Stimulated activated memory B cell treated with anti-CD40 and anti-IgM and Interleukin-4, amounts not matched to agents 10 μg/mL and 1 μg/mL and 100 μg/mL, for 72 hours (primary cell): ENCODE measurements at places on chromosomes 2 and 18.

DNA sequence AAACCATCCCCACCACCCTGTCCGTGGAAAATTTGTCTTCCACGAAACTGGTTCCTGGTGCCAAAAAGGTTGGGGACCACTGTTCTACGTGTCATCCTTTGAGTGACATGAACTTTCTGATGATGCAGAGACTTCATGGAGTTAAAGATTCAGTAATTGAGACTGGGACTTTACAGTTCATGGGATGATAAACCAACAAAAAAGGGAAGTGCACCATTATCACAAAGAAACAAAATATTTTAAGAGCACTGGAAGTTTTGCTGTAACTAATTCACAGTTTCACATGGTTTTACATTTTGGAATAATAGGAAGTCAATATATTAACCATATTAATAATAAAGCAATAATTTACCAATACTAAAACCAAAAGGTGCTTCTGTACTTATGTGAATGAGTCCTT, 126.8 kb downstream of the AQP4 start:
- ATAC-seq, result no peak

- peak; percentile 53 for ATAC-seq
Observed at GRCh38 chr2:233593201-233593600, 24.2 kb upstream of the UGT1A8 start.

DNA sequence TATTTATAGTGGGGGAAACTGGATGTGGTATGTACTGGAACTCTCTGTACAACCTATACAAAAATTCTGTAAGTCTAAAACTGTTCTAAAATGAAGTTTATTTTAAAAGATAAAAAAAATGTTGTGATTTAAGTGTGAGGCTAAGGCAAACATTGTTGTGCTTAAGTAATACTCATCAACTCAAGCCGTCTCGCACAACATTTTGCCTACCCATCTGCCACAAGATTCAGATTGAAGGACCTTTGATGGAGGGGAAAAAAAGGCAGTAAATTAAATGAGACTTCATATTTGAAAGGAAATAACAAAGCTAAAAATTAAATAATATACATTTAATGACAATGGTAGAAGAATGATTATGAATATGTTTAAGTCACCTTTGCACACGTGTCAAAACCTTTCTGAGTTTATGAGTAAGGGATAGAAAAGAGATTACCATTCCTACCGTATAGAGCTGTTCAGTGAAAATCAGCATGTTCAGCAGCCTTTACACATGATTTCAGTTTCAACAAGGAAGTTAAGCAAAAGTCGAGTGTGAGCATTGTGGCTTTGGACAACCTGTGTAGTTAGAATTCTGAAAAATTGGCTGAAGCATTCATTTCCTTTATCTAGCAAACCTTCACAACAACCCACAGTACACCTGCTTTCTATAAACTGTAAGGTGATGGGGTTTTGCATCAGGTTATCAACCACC, 499.3 kb downstream of the IRS1 start:
- ATAC-seq, result peak; percentile 47

GRCh38 chr2:173101687-173102086, 26.0 kb downstream of the MAP3K20 start:
- ATAC-seq, result peak; percentile 41

DNA sequence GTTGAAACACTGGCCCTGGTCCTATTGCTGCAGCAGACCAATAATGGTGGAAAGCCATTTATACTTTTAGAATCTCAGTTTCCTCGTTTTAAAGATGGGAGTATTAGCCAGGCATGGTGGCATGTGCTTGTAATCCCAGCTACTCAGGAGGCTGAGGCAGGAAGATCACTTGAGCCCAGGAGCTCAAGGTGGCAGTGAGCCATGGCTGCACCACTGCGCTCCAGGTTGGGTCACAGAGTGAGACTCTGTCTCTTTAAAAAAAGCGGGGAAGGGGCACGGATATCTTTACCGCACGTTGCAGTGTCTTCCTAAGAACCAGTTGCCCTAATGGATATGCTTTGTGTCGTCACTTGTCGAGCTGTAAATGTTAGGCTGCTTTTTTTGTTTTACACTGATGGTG, 8.3 kb downstream of the MTCL1 start:
- no peak for ATAC-seq

DNA sequence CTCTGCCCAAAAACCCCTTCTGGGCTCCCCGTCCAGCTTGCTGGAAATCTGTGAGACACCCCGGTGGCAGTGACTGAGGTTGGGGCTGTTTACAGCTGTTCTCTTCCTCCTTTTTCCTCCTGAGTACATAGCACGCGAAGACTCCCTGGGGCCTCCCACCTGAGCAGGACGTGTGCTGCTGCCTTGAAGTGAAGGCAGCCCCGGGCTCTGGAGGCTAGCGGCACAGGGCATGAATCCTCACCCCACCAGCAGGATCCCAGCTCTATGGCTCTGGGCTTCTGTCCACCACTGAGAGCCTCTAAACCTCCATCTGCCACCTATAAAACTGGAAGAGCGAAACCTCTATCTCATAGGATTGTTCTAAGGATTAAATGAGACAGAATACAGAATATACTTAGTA, 182.5 kb downstream of the TMEM163 start:
- no peak for ATAC-seq
